RPMI8226 (cell line): ENCODE measurements at places on chromosomes 7 and 10.
A peak's percentile ranks its signal among the peaks of the same experiment; 100 is the strongest.

DNA sequence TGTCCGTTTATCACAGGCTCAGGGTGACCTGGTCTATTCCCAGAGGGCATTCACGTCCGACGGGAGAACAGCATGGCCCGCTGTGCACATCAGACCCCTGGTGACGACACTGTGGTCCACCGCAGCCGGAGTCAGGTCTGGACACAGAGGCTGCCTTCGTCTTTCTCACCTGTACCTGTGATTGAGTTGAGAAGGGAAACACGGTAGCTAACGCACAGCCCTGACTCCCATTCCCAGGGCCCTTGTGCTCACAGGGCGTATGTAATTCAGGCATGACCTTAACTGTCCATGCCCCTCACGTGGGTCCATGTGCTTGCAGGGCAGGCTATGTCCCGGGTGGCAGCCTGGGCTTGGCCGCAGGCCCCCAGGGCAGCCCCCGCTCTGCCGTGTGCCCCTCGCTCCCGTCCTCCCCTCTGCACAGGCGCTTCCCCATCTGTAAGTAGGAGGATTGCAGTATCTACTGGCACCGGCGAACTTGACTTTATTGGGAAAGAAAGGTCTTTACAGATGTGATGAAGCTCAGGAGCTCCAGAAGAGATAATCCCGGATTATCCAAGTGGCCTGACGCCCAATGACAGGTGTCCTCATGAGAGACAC, 221.3 kb upstream of the TCERG1L start:
- no peak for DNase-seq

GRCh38 chr10:124474514-124475070, 13.0 kb downstream of the LHPP start:
- DNase-seq = peak; percentile 52

DNA sequence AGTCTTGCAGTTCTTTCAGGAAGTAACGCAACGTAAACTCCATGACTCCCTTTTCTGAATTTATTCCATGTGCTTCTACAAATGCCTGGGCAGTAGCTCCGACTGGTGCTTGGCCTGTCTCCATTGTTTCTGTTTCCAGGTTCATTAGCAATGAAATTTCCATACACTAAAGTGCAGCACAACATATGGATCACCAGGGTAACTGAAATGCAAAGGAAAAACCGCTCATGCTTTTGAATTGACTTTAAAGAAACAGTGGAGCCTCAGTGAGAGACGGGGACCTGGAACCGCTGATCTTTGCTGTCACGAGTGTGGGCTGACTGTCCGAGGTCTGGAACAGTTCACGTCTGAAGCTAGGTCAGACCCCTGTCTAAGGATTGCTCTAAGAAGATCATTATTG, 126.5 kb upstream of the IGFBP3 start:
- DNase-seq = no peak

DNA sequence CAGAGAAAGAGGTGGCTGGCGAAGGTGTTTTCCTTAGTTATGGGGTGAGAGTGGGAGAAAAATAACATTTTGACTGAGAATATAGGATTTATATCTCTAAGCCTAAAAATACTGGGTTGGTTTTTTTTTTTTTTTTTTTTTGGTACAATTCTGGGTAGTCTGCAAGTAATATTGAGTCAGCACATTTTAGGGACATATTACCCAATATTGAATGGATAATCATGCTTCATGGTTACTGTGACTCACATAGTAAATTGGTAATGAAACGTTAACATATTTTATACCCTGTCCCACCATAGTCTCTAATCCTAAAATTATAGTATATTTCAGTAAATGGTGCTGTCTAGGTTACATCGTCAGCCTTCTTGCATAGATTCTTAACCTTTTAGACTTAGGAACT, 91.4 kb downstream of the TPST1 start:
- no peak for DNase-seq

- no peak for DNase-seq
Observed at GRCh38 chr7:55472928-55473725, 99.2 kb downstream of the VOPP1 start.

GRCh38 chr7:98251231-98251600, 816 bp downstream of the TECPR1 start:
- DNase-seq = no peak

DNA sequence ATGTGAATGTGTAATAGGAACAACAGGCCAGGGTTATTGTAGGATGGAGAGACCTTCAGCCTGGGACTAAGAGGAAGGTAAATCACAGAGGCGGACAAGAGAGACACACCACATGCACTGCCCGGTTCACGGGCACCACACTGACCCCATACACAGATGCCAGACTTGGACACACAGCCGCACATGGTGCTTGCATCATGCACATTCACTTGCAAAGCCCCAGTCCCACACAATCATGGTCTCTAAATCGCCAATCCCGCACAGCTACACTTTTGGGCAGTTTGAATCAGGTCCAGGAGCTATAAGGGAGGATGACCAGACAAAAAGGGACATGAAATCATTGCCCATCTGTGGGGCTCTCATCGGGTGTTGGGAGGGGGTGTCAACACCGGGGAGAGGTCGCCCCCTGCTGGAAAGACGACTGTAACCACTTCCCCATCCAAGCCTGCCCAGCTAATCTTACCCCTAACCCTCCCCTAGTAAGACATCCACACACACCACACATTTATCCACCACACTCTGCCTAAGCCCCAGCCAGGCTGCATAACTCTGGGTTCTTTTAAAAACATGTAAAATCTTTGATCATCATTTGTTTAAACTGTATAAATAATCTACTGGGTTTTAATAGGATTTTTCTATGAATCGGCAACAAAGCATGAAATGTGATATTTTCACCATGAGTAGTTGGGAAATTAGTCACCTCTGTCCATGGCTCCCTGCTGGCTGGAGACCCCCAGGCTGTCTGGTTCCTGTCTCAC, 40.5 kb upstream of the SLF2 start:
- peak; percentile 56 for DNase-seq

DNA sequence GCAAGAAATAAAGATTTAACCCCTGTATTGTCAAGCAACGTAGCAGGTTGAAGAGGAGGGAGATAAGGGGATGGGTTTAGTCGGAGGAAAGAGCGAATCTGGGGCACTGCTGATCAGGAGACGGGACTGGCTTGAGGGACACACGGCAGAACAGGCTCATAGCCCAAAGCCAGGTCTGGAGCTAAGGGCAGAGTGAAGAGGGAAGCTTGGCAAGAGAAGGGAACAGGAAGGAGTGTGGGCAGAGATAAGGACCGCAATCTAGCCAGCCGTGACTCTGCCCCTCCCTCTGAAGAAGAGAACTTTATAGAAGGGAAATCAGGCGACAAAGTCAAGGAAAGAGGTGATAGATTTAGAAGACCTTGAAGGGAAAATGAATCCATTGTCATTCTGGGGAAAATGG, 67.6 kb downstream of the CAV1 start:
- DNase-seq = no peak

GRCh38 chr7:30979027-30979426, 15.3 kb downstream of the GHRHR start:
- no peak for DNase-seq
